Placental pericyte (primary cell): ENCODE measurements at places on chromosomes 7 and 10. TPM values are rescaled to one million over a fixed set of nuclear protein-coding genes. Genes with fewer than 3 reads are reported as not detected.

The SHTN1 gene
- total RNA-seq = 3.1 and 9.2 TPM in 2 replicates

The ACADSB gene
- 4.7 and 5.3 TPM in 2 replicates for total RNA-seq

The SDK1 gene
- total RNA-seq = 1.1 and 2.0 TPM in 2 replicates

The TMEM243 gene
- total RNA-seq = 21.3 and 68.3 TPM in 2 replicates
